Panc1 (cell line): ENCODE measurements at places on chromosomes 16 and 17. TPM values are rescaled to one million over a fixed set of nuclear protein-coding genes. Genes with fewer than 3 reads are reported as not detected.
A peak's percentile ranks its signal among the peaks of the same experiment; 100 is the strongest.

DNA sequence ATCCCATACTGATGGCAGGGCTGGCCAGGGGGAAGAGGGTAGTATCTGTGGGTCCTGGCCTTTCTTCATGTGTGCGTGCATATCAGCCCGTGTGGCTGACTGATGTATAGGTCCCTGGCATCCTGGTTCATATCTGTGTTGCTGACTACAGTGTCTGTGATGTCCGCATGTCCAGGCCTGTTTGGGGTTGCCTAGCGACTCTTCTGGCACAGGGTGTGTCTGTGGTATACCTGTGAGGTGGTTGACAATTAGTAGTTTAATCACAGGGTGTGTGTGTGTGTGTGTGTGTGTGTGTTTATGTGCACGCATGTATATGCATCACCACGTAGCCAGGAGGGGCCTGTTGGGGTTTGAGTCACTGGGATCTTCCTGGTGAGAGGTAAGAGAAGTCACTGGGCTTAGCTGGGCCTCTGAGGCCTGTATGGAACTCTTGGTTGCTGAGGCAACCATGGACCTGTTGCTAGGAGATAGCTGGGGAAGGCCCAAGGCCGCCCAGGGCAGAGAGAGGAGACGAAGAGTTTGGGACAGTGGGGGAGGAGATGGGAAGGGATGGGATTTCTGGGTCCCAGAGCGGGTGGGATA, 603 bp upstream of the TMEM95 start:
- H3K27ac ChIP-seq, result no peak overlapping the region
- DNase-seq, result no peak
- H3K4me3 ChIP-seq, result no peak overlapping the region
- peaks cover 9% of the 10 kb centered on the region for H3K4me1 ChIP-seq

- peaks cover 2% of the 10 kb centered on the region; the same call in 1 of the 2 replicates for H3K36me3 ChIP-seq
- no peak for DNase-seq
- H3K27ac ChIP-seq, result 0 out of 2 replicates have a peak overlapping the region, but pooled peaks have one; percentile 25
- H3K4me3 ChIP-seq, result no peak overlapping the region
- H3K27me3 ChIP-seq, result no peaks in the 10 kb centered on the region
These were observed 13.7 kb downstream of the RNF213 start for GRCh38 chr17:80274331-80274730.

- H3K27me3 ChIP-seq, result no peaks in the 10 kb centered on the region
- DNase-seq, result no peak
- H3K27ac ChIP-seq, result no peak overlapping the region; the same call in 1 of the 2 replicates
- H3K36me3 ChIP-seq, result no peaks in the 10 kb centered on the region
- H3K4me3 ChIP-seq, result peak overlapping the region; percentile 43
These were observed 1.3 kb downstream of the HBQ1 start for GRCh38 chr16:181565-182021.

GRCh38 chr17:31469959-31470358, 78.5 kb downstream of the RAB11FIP4 start:
- H3K27ac ChIP-seq, result no peak overlapping the region
- no peak for DNase-seq
- no peaks in the 10 kb centered on the region for H3K36me3 ChIP-seq
- no peaks in the 10 kb centered on the region for H3K27me3 ChIP-seq
- no peak overlapping the region for H3K4me3 ChIP-seq

DNA sequence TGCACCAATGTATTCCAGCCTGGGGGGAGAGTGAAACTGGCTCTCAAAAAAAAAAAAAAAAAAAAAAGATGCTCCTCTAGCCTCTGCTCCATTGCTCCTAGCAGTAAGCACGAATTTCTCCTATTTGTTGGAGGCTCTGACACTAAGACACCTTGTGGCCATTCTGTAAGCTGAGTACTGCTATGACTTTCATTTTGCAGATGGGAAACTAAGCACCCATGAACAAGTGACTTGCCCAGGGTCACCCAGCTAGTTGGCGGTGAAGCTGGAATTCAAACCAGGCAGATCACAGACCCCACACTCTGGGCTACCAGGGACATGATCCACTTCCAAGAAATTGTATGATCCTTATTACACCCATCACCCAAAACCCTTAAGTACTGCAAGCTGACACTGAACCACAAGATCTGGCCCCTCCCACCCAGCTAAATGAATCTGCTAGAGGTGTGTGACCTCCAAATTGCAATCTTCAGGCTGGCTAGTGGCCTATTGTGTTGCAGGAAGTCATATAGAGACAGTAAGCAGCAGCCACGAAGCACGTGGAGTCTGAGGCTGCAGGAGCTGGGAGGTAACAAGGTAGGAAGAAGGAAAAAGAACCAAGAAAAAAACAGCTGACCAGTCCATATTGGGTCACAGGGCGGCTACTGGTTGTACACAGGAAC, 209.4 kb downstream of the XYLT1 start:
- H3K27ac ChIP-seq, result no peak overlapping the region
- no peaks in the 10 kb centered on the region for H3K36me3 ChIP-seq
- H3K4me3 ChIP-seq, result no peak overlapping the region
- DNase-seq, result no peak
- no peaks in the 10 kb centered on the region for H3K4me1 ChIP-seq

DNA sequence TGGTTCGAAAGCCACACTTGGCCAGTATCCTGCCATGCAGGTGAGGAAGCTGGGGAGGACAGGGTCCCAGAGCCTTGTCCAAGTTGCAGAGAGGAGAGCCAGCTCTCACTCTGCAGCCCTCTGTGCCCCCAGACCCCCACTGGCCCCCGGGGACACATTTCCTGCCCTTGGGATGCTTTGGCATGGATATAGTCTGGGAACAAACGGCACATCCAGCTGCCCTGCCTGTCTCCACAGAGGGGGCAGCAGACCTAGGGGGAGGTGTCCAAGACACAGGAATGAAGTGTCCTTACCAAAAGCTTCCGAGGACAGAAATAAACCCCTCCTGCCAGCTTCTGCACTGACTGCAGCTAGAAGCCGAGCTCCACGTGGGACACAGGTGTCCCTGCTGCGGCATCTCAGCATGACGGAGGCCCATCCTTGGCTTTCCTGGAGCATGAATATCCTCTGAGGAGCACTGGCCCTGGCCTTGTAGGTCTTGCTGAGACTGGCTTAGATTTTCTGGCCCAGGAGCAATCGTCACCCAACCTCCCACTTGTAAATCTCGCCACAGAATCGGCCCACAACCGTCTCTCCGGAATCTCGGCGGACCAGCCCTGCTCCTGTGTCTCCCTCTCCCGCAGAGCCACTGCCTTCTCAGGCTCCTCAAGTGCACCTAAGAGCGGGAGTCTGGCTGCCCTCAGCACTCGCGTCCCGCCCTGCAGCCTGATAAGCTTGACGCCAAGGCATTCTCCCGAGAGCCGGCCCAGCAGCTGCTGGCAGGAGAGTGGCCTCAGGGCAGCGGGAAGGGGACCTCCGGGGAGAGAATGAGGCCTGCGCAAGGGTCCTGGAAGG, 1.1 kb upstream of the CAPN15 start:
- H3K27ac ChIP-seq, result peak overlapping the region; percentile 95
- H3K36me3 ChIP-seq, result no peaks in the 10 kb centered on the region
- H3K4me1 ChIP-seq, result peaks cover 42% of the 10 kb centered on the region
- H3K27me3 ChIP-seq, result no peaks in the 10 kb centered on the region

- H3K4me3 ChIP-seq, result no peak overlapping the region
- DNase-seq, result no peak
- H3K27me3 ChIP-seq, result no peaks in the 10 kb centered on the region
- no peaks in the 10 kb centered on the region for H3K4me1 ChIP-seq
These were observed 121.4 kb downstream of the BANP start for GRCh38 chr16:88072571-88073001.

DNA sequence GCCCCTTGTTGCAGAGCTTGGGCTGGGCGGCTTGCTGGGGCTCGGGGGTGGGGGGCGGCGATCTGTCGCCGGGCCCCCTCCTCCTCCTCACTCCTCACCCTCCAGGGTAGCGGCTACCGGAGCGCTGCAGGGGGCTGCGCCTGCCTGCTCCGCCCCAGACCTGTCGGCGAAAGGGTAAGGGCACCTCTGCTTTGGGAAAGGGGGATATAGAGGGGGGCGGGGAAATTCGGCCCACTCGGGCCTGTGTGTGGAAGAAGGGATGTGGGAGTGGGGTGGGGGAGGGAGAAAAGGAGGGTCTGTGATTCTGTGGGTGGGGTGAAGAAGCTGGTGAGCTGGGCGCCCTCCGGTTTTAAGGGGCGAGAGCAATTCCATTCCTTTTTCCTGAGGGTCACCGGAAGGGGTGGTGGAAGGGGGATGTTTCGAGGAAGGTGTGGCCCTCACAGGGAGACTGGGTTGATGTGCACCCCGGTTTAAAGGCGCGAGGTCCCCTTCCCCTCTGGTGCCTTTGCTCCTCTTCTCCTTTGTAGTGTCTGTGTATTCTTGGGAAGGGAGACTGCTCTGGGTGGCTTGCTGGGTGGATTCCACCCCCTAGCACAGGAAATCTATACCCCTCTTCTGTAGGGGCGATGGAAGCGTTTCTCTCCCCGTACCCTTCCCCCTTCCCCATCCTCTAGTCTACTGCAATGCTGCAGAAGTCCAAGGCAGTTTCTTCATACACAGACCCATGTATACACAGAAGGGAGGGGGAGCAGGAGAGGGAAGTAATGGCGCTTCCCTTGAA, 878 bp downstream of the TAOK1 start:
- H3K36me3 ChIP-seq, result peaks cover 5% of the 10 kb centered on the region
- no peak for DNase-seq
- peak overlapping the region; percentile 69 for H3K4me3 ChIP-seq
- no peaks in the 10 kb centered on the region for H3K27me3 ChIP-seq

DNA sequence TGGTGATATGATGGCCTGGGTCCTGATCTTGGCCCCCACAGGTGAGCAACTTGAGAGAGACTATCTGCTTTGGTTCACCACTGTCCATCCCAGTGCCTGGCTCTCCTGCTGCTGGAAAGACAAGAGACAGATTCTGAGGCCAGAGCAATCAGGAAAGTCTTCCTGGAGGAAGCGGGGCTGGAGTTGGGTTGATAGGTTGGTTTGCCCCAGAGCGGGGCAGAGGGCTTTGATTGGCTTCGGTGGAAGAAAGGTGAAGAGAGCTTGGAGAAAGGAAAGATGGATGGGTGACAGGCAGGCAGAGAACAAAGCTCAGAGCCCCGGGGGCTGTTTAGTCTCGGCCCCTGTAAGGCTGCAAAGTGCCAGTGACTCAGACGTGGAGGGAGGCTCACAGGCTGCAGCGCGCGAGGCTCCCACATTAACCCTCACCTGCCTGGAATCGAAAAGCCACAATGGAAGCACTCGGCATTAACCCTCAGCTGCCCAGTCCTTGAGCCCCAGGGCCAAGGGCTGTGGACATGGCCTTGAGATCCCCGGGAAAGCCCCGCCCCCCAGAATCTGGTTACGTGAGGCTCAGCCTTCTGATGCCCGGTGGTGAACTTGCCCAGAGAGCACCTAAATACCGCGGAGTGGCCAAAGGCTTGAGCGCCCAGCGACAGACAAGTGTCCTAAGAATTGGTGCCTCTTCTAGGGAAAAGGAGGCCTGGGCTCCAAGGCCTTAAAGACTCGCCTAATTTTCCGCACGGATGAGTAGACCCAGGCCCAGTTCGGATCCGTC, 996 bp upstream of the CPNE2 start:
- peak overlapping the region; percentile 54 for H3K4me3 ChIP-seq
- DNase-seq, result no peak
- no peaks in the 10 kb centered on the region for H3K27me3 ChIP-seq
- no peaks in the 10 kb centered on the region for H3K36me3 ChIP-seq
- H3K27ac ChIP-seq, result peak overlapping the region; percentile 79
- H3K4me1 ChIP-seq, result peaks cover 8% of the 10 kb centered on the region

DNA sequence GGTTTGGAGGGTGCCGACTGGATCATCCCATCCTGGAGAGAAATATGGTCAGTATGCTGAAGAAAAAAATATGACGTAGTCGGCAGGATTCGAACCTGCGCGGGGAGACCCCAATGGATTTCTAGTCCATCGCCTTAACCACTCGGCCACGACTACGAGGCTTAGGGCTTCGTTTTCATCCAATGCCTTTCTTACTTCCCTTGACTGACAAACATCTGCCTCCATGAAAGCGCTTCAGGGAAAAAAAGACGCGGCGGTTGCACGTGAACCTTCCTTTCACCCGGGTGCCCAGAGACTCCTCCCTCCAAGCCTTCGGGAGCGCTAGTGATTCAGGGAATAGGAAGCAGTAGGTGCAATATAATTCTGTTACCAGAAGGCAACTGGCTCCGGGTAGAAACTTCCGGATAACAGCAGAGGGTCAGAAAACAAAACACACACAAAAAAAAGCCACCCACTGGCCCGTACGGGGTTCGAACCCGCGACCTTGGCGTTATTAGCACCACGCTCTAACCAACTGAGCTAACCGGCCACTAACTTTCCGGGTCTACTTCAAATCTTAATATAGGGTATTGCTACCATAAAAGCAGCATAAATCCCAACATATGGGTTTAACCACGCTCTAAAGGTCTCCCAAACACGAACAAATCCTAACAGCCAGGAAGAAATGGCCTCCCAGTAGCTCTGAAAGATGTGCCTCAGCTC, 16.3 kb upstream of the AURKB start:
- H3K27me3 ChIP-seq, result no peaks in the 10 kb centered on the region
- peak overlapping the region; percentile 93 for H3K27ac ChIP-seq
- peaks cover 16% of the 10 kb centered on the region for H3K4me1 ChIP-seq
- H3K36me3 ChIP-seq, result peaks cover 2% of the 10 kb centered on the region

DNA sequence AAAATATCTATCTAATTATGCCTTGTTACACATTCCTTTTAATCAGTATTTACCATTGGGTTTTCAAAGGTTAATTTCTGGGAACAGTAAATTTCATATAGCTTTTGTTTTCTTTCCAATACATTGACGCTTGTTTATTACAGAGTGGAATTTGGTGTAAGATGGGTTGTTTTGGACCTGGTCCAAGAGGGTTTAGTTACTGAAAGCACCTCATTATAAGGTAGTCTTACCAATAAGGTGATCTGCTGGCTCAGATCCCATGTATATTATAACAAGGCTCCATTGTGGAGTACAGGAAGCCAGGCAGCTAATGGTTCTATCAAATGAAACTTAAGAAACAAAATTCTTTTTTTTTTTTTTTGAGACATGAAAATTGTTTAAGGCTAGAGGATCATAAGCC, 87.3 kb upstream of the NACA2 start:
- no peak for DNase-seq
- H3K4me1 ChIP-seq, result no peaks in the 10 kb centered on the region
- H3K27me3 ChIP-seq, result no peaks in the 10 kb centered on the region
- no peak overlapping the region for H3K27ac ChIP-seq

- H3K36me3 ChIP-seq, result peaks cover 8% of the 10 kb centered on the region
- no peak overlapping the region for H3K4me3 ChIP-seq
- DNase-seq, result no peak
- no peaks in the 10 kb centered on the region for H3K4me1 ChIP-seq
These were observed 62.3 kb downstream of the TIMM22 start for GRCh38 chr17:1059131-1059795.

GRCh38 chr16:69906838-69907401, 44.2 kb upstream of the CLEC18A start:
- DNase-seq, result no peak
- H3K27me3 ChIP-seq, result no peaks in the 10 kb centered on the region
- H3K27ac ChIP-seq, result no peak overlapping the region
- no peaks in the 10 kb centered on the region for H3K36me3 ChIP-seq

DNA sequence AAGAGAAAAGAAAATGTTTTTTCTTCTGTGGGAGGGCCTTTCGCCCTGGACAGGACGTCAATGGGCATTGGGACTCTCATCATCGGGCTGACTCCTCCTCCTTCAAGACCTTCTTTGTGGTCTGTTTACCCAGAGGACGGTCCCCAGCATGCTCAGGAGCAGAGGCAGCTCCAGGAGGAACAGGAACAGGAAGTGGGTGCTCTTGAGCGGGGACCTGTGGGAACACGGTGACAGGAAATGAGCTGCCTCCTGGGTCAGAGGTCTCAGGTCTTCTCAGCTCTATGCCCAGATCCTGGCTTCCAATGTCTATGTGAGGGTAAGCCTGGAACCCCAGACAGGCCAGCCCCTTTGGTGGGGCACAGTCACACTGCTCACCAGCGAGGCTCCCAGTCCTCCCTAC, 12.2 kb downstream of the CD300LD start:
- DNase-seq, result no peak
- no peaks in the 10 kb centered on the region for H3K4me1 ChIP-seq

Gene KRTAP4-5
- not detected for total RNA-seq

Gene ACSM5
- 0.21 TPM for total RNA-seq

Gene ZBTB4
- total RNA-seq, result 24.9 TPM

Gene CES4A
- 6.1 TPM for total RNA-seq

Gene PLSCR3
- total RNA-seq, result 32.0 TPM

Gene CCDC78
- 18.2 TPM for total RNA-seq

Gene KRTAP4-3
- not detected for total RNA-seq

Gene RAC3
- 39.4 TPM for total RNA-seq
